CMK (cell line): ENCODE measurements at places on chromosomes 2 and 18.

DNA sequence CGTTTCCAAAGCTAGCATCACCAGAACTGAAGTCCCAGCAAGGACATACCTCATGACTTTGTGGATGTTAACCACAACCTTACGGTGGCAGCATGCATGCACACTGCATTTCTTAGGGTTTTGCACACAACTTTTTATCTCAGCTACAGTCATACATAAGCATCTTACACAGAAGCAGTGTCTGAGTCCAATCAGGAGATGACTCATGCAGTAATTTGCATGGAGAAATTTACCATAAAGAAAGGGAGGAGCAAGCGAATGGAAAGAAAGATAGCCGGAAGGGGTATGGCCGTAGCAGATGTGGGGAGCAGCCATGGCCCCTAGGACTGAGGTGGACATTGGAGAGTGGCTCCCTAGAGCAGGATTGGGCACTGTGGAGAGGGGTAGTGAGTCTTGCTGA, 522.5 kb downstream of the GALR1 start:
- no peak for DNase-seq

- no peak for DNase-seq
These were observed 44.0 kb upstream of the UBE2F start for GRCh38 chr2:237922641-237923361.

GRCh38 chr2:73333564-73333963, 40.2 kb upstream of the EGR4 start:
- no peak for DNase-seq

DNA sequence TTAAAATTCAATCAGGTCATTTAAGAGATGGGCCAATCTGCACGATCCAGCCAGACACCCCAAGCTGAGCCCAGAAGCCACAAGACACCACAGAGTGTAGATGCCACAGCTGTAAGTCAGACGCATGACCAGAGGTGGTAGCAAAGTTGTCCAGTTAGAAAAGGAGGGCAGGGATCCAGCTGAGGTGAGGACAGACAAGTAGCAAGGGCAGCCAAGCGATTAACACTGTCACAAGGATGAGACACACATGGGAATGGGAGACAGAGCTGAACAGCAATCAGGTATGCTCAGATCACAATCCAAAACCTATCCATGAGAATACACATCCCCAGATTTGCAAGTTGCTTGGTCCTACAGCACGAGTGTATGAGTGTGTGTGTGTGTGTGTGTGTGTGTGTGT, 143.4 kb upstream of the STK17B start:
- DNase-seq = no peak

GRCh38 chr2:11855064-11855760, 108.8 kb downstream of the LPIN1 start:
- DNase-seq = no peak

DNA sequence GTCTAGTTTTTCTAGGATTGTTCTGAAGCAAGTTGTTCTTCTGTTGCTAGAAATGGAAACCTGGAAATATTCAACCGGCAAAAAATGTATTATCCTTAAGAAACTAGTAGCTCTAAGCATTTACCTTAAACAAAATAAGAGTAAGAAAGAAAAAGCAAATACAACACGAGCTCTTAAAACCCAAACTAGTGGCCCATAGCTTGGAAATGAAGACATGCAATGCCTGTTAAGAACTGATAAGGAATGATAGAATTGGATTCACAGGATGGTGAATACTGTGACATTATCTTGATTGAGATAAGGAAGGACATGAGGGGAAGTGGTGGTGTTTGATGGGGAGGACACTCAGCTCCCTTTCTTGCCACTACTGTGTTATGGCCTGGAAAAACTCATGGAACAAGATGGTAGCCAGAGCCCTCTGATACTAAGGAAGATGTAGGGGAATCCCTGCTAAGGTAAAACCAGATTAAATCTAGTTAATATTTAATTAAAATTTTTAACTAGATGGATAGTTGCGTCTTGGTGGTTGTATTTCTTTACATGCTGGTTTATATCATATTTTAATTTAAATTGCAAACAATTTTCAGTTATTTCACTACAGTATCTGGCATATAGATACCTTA, 193.8 kb downstream of the LPIN1 start:
- DNase-seq = peak; percentile 89

- no peak for DNase-seq
These were observed 290.2 kb downstream of the LPIN1 start for GRCh38 chr2:12036640-12036983.

- DNase-seq = no peak
These were observed 141.3 kb downstream of the PXDN start for GRCh38 chr2:1603059-1603458.

- DNase-seq = no peak
These were observed 334.7 kb upstream of the CELF4 start for GRCh38 chr18:37900326-37900725.

- DNase-seq = no peak
These were observed 104.5 kb upstream of the CELF4 start for GRCh38 chr18:37669991-37670534.

- no peak for DNase-seq
These were observed 413.5 kb downstream of the ZNF516 start for GRCh38 chr18:76081536-76081935.

- DNase-seq = no peak
These were observed 93.2 kb downstream of the CABYR start for GRCh38 chr18:24231773-24232735.

GRCh38 chr2:61769093-61769675, 84.7 kb downstream of the FAM161A start:
- no peak for DNase-seq

DNA sequence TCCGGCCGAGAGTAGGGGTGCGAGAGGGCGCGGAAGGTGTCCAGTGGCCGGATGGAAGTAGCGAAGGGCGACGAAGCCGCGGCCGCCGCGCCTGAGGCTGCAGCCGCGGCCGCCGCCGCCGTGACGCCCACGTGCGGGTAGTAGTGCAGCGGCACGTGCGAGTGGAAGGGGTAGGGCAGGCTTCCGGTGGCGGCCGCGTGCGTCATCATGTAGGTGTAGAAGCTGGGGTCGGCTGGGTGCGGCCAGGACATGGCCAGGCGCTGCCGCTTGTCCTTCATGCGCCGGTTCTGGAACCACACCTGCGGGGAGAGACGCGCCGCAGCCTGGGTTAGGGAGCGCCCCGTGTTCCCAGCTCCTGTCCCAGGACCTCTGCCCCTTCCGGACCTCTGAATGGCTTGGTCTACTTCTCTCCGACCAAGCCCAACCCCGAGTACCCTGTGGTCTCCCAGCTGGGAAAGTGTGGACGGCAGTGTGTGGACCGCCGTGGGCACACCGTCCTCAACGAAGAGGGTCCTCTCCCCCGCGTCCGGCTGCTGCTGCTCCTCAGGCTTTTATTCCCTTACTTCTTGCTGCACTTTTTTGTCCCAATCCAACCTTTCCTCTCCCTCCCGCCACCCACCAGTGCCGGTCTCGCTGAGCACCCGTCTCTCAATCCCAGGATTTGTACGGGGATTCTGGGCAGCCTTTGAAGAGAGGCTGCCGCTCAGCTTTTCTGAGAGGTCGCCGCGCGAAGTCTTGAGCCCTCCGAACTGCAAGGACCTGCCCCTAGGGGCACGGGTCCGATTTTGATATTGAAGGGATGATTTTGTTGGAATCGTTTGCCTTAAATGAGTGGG, 3.0 kb downstream of the EVX2 start:
- no peak for DNase-seq

- no peak for DNase-seq
These were observed 201.2 kb downstream of the NOL4 start for GRCh38 chr18:34023471-34023870.

- DNase-seq = no peak
These were observed 81.3 kb downstream of the NFATC1 start for GRCh38 chr18:79476918-79477571.

GRCh38 chr18:77164763-77165485, 32.3 kb upstream of the MBP start:
- no peak for DNase-seq

DNA sequence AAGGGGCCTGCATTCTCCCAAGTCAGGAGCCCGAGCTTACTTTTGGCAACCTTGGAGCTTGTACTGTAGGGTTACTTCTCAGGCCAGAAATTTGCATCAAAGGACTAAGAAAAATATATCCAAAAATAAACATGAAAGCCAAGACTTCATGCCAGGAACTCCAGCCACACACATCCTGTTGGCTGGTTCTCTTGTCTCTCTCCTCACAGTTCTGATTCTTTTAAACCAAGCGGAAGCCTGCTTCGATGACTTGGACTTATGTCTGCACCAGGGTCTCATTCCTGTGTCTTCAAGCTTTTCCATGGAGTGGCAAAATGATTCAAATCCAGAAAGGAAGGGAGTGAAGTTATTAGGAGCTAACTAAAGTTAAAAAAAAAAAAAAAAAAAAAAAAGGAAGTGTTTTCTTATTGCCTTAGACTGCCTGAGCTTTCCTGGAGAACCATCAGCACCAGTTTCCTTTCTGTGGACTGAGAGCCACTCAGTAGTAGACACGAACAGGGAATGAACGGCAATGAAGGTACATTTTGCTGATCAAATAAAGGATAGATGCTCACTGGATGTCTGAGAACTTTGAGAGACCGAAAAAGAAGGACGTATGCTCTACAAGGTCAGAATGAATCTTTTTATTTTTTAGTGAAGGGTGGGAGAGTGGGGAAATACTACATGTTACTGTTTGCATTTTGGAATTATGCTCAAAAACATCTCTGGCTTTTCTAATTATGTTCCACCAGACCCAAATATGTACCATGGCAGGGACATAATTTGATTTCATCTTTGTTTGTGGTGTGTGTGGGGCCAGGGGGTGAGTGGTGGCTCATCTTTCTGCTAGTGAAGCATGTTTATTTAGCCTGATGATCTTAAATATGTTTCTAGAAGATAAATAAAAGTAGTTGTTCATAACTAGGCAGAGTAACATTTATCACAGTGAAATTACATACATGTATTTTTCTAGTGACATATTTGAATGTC, 86.0 kb downstream of the RAPGEF4 start:
- DNase-seq = no peak

DNA sequence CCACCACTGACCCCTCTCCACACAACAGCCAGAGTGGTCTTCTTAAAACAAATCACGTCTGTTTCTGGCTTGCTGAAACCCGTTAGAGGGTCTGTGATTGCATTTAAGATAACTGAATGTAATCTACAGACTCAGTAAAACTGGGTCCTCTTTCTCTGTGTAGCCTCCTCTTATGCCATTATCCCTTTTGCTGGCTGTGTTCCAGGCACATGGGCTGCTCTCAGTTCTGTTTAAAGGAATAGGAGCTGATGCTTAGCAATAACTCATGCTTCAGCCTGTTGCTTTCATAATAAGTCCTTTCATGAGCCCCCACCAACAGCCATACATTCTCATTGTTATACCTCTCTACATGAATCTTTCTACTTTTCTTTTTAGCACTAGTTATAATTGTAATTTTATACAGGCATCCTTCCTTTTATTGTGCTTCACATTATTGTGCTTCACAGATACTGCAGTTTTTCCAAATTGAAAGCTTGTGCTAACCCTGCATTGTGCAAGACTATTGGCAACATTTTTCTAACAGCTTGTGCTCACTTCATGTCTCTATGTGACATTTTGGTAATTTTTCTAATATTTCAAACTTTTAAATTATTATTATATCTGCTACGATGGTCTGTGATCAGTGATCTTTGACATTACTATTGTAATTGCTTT, 782.6 kb downstream of the MBD2 start:
- DNase-seq = no peak

DNA sequence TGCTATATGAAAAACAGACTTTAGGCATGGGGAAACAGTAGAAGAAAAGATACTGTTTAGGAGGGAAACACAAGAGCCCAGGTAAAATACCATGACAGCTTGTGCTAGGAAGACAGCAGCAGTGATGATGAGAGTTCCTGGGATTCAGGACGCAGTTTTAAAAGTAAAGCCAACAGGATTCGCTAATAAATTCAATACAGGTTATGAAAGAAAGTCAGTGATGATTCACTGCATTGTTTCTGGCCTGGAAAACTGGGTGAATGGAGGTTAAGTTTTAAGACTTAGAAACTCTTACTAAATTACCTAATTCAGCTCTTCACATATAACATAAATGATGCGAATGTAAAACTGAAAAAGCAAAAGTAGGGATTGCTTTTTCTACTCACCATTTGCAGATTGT, 27.9 kb upstream of the RNU4ATAC start:
- DNase-seq = no peak

DNA sequence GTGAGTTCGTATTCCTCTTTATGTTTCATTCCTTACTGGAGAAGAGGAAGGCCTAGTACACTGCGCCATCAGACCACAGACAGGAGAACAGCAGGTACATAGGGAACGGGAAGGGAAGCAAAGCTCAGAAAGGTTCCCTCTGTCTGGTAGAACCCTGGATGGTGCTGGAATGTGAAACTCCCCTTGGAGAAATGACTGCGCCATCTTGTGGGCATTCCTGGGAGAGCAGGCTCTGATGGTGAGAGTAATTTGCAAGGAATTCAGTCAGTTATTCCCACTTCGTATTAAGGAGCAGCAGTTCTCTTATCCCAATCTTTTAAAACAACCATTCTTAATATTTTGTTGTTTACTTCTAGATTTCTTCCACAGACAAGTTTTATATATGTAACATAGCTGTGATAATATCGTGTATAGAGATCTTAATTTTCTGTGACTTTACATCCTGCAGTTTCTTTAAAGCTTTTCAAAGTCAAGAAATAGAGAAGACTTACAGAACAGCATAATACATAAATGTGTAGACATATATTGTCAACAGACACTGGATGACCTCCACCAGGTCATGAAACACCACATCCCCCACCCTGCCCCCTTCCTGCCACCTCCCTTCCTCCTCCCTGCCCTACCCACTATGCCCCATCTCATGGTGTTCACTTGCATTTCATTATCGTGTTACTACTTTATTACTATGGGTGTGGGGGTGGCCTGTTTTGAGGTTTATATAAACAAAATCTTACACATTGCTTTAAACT, 83.9 kb downstream of the ARHGEF4 start:
- no peak for DNase-seq

DNA sequence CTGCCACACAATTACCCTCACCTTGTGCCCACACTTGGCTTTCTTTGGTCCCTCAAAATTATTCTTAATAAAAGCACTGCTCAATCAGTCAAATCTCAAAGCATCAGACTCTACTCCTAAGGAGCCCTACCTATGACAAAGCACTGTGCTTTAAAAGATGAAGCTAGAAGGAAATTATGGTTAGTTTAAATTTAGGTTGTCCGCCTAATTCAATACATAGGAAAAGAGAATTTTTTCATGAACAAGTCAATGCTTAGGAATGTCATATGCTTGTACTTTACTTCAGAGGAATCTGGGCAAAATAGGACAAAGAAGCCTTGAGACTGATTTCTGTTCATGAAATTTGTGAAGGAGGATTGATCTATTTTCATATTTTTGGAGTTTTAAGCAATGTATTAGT, 726.4 kb upstream of the CDH2 start:
- no peak for DNase-seq

- no peak for DNase-seq
These were observed 820.7 kb upstream of the HS6ST1 start for GRCh38 chr2:129139380-129139779.

- no peak for DNase-seq
These were observed 24.8 kb downstream of the GNLY start for GRCh38 chr2:85718885-85719492.

- no peak for DNase-seq
These were observed 227.7 kb downstream of the RPIA start for GRCh38 chr2:88919087-88919738.
